ENCODE measurements at places on chromosomes 3 and 15.

GRCh38 chr15:52760562-52760961 lies 29.6 kb downstream of the ONECUT1 start:
- no peak for DNase-seq

- DNase-seq = no peak
These were observed 39.4 kb upstream of the B3GNT5 start for GRCh38 chr3:183213415-183214276.

DNA sequence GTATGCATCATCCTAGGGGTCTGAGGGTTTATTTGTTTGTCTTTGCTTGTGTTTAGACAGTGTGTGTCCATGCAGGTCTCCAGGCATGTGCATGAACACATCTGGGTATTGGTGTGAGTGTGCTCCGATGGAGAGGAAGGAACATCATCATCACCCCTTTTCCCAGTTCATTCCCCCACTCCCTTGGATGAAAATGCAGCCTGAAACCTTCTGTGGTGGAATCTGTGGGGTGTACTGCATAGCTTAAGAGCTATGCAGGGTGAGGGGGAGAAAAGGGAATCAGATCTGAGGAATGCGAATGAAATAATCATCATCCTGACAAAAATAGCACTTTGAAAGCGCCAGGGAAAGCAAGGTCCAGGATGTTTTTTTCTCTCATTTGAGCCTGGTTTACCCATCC lies 520.1 kb downstream of the NTRK3 start:
- no peak for DNase-seq

GRCh38 chr15:84962955-84963354 lies 18.7 kb upstream of the PDE8A start:
- DNase-seq = no peak

GRCh38 chr15:75578173-75578947 lies 755 bp downstream of the PTPN9 start:
- no peak for DNase-seq

GRCh38 chr3:71226565-71227269 lies 356.8 kb downstream of the FOXP1 start:
- peak; percentile 59 for DNase-seq

DNA sequence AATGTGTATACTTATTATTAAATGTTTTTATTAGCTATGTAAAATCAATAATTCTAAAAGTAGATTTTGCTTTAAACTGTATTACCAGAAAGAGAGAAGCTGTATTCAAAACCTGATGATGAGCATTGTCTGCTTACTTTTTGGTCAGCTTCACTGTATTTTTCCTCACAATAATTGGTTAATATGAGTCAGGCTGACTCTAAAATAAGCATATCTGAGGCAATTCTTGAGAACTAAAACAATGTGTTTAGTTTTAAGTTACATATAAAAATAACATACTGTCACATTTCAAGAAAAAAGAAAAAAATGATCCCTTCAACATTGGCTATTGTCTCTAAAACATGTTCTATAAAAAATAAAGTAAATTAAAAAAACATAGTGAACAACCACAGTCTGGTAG lies 66.1 kb downstream of the EPHA3 start:
- DNase-seq = no peak

- DNase-seq = no peak
These were observed 760.1 kb upstream of the CFAP20DC start for GRCh38 chr3:59809710-59810444.

DNA sequence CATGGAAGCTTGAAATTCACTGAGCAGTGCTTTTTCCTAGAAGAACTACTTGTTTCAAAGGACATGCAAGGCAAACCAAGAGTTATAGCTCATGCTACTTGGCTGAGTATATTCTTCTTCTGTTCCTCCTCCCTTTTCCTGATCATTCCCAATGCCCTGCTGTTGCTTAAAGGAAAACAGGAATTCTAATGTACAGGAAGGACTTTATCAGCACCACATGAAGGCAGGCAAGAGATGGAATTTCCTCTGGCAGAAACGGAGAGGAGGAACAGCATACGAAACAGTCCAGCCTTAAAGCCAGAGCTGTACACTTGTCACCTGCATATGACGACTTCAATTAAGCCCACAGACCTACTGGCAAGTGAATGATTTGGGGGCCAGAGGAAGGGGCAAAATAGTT lies 15.7 kb downstream of the MEIS2 start:
- no peak for DNase-seq

DNA sequence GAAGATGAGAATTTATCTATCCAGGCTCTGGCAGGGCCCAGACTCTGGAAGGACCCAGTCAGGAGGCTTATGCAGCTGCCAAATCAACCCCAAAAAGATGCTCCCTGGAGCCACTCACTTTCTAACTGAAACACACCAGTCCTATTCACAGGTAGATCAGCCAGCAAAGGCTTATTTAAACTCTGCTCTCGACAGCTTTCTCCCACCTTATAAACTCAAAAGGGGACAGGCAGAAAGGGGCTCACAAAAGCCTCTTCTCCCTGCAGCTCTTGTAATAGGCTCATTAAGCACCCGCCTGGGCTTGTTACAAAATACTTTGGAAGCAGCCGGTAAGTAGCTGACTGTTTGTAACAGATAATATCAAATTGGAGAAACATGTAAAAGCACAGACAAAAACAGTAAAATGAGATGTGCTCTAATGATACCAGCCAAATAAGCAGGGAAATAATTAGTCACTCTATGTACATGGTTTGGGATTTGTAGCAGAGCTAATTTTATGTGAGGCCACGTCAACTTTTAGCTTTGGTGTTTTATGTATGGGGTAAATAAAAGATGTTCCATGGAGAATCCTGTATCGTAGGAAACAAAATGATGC lies 213.8 kb downstream of the NR2F2 start:
- no peak for DNase-seq

GRCh38 chr3:12750658-12751071 lies 8.4 kb downstream of the TMEM40 start:
- no peak for DNase-seq

- DNase-seq = no peak
These were observed 346.6 kb upstream of the RBMS3 start for GRCh38 chr3:28934126-28934813.

- no peak for DNase-seq
These were observed 181.7 kb upstream of the SYNPR start for GRCh38 chr3:63096248-63097058.

DNA sequence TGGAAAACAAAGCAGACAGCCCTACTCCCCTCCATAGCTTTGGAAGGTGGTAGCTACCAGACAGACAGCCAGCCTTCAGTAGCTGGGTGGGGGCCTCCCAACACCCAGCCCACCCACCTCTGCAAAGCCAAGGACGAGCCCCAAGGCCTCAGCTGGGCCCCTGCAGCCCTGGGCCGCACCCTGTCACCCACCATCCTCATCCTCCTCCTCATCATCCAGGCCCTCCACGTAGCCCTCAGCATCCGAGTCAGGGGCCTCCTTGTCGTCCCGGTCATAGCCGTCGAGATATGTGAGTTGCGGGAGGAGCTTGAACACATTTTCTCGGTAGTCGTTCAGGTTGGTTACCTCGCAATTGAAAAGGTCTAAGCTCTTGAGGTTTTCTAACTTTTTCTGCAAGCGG lies 36.5 kb downstream of the ANP32A start:
- DNase-seq = no peak

DNA sequence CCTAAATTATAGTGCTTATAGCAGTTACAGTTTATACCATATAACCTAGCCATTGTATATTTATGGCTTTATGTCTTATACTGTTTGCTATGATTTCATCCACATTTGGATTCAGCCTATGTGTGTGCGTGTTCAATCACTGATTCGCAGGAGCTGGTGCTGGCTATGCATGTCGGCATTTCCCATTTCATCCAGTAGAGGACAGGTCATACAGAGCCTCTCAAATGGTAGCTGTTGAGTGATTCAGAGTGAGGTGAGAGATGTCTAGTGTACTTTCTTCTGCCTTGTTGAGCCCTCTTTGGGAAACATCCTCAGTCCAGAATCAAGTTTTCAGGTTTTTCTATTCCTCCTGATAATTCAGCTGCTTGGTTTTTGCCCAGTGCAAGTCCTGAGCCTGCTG lies 76.1 kb downstream of the FRMD4B start:
- no peak for DNase-seq

DNA sequence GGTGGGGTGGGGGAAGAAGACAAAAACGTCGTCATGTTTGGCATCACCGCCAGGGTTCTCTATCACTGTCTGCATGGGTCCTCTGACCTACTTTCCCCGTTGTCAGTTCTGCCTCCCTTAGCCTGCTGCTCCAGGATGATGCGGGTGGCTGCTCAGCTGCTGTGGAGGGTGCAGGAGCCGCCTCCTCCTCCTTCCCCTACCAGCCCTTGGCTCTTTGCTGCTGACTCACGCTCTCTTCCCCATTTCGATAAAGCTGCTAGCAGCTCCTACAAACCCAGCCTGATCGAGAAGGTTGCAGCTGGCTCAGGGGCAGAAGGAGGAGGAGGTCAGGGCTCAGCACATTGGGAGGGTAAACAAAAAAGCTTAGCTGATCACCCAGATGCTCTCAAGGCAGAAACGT lies 49.5 kb upstream of the SEC13 start:
- no peak for DNase-seq

DNA sequence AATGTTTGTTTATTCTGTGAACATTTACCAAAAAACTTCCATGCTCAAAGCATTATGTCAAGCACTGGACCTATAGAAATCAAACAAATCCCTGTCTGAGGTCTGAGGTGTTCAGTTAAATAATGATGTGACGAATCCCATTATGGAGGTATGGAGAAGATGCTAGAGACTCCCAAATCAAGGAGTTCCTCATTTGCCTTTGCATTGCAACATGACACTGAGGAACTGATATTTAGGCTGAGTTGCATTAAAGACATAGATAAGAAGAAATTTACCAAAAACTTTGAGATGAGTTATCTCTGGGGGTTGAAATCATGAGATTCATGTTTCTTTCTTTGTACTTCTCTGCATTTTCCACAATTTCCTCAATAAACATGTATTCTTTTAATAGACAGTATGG lies 16.0 kb downstream of the CD200 start:
- DNase-seq = no peak

DNA sequence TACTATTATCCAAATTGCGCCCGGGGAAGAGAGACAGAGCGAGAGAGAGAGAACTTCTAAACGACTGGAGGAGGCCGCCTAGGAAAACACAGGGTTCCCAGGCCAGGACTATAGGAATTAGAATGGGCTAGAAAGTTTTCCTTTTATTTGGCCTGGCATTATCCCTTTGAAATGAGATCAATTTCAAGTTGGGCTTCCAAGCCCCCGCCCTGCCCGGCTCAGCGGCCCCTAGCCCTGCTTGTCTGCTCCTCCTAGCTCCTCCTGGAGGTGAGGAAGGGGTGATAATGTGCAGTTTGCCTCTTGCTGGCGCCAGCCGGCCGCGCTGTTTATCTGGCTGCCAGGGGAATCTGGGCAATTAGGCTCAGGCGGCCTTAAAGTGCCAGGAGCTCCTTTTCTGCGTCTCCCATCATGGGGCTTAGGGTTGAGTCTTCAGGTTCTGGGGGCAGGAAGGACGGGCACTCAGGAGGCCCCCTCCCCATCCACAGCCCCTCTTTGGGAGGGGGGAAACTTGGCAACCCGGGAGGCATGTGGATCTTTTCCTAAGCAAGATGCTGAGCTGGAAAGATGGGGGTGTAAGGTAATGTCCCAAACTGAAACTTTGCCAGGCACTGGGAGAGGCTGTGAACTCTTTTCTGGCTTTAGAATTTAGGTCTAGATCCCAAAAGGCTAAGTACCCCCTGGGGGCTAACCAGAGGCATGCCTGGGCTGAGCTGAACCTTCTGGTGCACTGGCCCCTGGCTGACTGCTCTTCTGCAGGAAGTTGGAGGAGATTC lies 5.5 kb downstream of the SMAD6 start:
- DNase-seq = no peak

DNA sequence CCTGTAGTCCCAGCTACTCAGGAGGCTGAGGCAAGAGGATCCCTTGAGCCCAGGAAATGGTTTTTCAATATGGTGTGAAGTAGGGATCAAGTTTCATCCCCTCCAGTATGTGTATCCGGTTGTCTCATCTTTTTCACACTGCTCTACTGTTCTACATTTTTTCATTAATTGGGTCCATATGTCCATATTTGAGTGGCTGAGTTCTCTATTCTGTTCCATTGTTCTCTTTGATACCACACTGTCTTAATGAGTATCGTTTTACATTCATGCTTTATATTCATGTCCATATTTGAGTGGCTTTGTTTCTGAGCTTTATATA lies 81.6 kb upstream of the LRRFIP2 start:
- DNase-seq = no peak

GRCh38 chr3:10549617-10550230 lies 44.3 kb upstream of the ATP2B2 start:
- no peak for DNase-seq

- DNase-seq = no peak
These were observed 4.6 kb downstream of the SNUPN start for GRCh38 chr15:75620841-75621391.

DNA sequence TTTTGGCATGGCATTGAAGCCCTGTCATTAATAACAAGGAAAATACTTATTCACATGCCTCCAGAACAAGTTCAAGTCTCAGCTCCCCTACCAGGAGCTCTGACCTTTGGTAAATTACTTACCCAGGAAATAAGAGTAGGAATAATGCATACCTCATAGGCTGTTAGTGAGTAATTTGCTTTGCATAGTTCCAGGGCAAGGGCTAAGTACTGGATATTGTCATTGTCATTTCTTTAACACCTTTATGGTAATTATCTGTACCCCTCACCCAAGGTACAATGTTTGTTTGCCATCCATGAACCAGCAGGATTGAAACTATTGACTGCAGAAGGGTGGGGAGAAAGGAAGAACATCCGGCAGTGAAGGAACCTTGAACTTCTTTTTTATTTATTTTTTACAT lies 148.5 kb downstream of the SOX2 start:
- DNase-seq = no peak

DNA sequence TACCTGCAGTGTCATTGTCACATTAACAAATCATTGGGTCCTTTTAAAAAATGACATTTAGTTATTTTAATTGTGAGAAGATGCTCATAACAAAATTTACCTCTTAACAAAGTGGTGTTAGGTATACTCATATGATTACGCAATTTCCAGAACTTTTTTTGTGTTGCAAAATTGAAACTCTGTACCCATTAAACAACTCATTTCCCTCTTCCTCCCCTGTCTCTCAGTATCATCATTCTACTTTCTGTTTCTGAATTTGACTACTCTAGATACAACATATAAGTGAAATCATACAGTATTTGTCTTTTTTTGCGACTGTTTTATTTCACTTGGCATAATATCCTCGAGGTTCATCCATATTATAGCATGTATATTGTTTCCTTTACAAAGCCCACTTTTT lies 58.7 kb upstream of the CHST2 start:
- no peak for DNase-seq

- no peak for DNase-seq
These were observed 3.2 kb upstream of the GBE1 start for GRCh38 chr3:81764665-81765064.

GRCh38 chr3:131526801-131527347 lies 24.1 kb upstream of the MRPL3 start:
- DNase-seq = no peak

All from stimulated activated CD4-positive, alpha-beta T cell treated with anti-CD3 and anti-CD28 coated beads, Interleukin-15, amount 100 ng/mL, for 1 hour (primary cell).